AG04449 (cell line): ENCODE measurements at places on chromosomes 11 and 22.

DNA sequence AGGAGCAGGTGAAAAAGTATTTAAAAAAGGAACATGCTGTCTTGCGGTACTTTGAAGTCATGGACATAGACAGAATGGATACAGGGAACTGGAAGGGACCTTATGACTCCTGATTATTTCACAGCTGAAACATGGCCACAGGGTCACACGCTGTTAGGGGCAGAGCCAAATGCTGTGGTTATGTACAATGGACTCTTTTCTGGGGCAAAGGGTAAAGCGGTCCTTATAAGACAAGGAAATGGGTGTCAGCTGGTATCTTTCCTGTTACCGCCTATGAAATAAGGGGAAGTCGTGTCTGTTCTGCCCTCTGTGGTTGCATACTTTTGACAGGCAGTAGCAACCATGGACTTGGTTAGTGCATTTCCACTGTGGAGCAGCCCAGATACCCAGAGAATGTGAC, 12.8 kb upstream of the ST14 start:
- no peak for DNase-seq

- DNase-seq, result no peak
Observed at GRCh38 chr11:120883404-120884080, 140.4 kb upstream of the TBCEL start.

DNA sequence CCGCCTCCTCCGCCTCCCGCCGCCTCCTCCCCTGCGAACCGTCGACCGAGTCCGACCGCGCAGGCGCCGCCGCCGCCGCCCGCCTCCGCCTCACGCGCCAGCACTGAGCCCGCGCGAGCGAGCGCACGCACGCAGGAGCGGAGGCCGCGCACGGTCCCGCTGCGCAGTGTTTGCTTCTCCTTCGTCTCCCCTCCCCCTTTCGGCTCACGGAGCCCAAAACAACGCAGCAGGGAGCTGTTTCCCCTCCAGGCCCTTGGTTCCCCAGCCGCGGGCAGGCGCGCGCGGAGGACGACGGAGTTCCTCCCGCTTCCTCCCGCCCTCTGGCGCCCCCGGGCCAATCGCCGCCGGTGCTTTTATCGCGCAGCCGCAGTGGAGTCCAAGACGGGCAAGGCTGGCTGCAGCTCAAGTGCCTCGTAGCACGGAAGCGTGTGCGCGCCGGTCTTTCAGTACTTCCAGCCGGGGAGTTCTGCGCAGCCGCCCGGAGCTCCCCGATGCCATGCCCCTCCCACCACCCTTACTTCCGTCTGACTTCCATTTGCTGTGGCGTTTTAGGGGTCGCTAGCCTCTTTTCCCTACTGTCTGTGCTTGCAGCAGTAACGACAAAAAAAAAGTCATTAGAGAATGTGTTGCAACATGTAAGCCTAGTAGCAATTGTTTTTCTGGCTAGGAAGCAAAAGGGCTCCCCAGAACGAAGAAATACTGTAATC, at the start of gene HNRNPUL2:
HNRNPUL2 (minus strand) TSS at position 293 of the 707 bp plus-strand sequence. CDS start 301 bp downstream, outside the sequence.
- DNase-seq, result peak; percentile 92

GRCh38 chr22:37661160-37661924, 2.8 kb downstream of the PDXP start:
- DNase-seq, result no peak

GRCh38 chr11:61728940-61729219, 23.6 kb upstream of the MYRF start:
- no peak for DNase-seq

GRCh38 chr11:99208813-99209212, 188.1 kb downstream of the CNTN5 start:
- DNase-seq, result no peak

DNA sequence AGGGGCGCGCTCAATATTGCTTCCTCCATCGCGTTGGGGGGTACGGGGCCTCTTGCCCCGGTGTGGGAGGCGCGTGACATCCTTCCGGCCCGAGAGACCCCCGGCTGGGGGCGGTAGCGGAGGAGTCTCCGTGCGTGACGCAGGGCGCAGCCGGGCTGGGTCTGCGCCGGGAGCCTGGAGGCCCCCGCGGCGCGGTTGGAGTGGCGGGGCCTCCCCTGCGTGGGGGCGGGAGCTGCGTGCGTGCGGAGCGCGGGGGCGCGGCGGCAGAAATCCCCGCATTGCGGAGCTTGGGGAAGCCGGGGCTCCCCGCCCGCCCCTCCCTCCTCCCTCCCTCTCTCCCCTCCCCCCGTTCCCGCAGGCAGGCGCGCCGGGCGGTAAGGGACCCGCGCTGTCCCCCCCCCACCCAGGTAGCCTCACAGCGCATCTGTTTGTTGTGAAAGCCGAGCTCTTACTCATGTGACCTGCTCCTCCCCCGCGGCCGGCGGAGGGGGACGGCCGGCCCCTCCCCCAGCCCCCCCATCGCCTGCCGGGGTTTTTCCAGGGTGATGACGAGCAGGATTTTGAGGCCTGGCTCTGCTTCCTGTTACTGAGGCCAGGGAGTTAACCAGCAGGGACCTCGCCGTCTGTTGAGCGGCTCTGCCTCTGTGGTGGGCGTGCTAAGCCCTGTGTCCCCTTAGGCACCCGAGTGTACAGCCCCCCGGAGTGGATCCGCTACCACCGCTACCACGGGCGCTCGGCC, 1.6 kb downstream of the PIM3 start:
- no peak for DNase-seq

DNA sequence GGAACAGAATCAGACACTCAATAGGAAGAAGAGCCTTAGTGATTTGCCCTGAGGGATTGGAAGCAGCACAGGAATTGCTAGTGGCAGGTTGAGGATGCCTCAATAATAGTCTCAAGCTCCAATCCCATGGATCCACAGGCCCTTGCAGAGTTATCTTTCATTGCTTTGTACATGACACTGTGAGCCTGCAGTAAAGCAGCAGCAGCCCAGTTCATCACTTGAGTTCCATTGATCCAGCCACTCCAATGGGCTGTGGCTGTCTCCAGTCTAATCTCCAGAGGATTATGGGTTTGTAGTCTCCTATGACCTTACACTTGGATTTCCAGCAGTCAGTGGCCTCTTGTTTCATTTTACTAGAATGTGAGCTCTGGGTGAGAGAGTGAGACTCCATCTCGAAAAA, 45.4 kb downstream of the AAMDC start:
- no peak for DNase-seq

GRCh38 chr11:130024361-130024760, 21.7 kb upstream of the PRDM10 start:
- DNase-seq, result no peak
